ENCODE measurements at places on chromosomes 4 and X.

DNA sequence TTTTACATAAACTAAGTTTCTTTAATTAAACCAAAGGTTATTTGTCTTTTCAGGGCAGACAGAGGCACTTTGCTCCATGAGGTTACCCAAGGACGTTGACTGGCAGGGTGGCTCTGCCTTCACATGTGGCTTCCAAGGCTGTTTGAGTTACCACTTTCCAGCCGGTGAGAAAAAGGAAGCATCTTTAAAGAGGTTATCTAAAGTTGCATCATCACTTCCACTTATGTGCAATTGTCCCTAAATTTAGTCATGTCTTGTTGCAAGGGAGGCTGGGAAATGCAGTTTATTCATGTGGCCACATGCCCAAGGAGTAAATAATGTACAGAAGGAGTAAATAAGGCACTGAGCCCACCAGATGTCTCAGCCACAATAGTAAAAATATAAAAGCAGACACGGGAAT lies 29.0 kb upstream of the RAP1GDS1 start:
- peak; percentile 77 for DNase-seq

DNA sequence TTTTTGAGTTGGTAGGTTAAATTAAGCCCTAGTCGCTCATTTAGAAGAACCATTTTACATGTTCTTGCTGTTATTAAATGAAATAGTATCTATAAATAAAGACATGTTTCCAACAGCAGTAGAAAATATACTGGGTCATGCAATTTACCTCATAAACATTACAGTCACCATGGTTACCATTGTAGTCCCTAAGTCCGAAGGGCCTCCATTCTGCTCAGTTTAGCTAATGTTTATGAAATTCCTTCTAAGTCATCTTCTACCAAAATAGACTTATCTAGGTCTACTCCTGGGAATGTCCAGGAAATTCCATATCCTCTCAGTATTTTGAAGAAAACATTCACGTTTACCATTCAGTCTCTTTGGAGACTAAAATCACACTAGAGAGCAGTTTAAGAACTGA lies 292.5 kb upstream of the DCAF8L1 start:
- DNase-seq: no peak

GRCh38 chr4:94523617-94524016 lies 71.9 kb downstream of the PDLIM5 start:
- no peak for DNase-seq

GRCh38 chr4:5933996-5934831 lies 41.3 kb upstream of the CRMP1 start:
- no peak for DNase-seq

GRCh38 chr4:967113-968104 lies 6.0 kb downstream of the DGKQ start:
- DNase-seq: no peak

- no peak for DNase-seq
Observed at GRCh38 chr4:159237975-159238374, 135.1 kb downstream of the RAPGEF2 start.

- DNase-seq: peak; percentile 57
Observed at GRCh38 chr4:92387459-92388069, 83.8 kb downstream of the GRID2 start.

DNA sequence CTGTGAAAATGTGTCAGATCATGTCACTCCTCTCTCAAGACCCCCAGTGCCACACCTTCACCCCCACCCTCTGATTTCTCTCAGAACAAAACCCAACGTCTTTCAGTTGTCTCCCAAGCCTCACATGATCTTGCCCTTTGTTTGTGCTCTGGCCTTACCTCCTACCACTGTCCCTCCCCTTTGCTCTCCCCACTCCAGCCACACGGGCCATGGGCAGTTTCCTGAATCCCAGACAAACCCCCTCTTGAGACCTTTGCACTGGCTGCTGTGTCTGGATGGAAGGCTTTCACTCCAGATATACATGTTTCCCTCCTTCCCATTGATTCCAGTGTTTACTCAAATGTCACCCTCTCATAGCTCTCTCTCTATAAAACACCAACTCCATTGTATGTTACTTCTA lies 3.6 kb upstream of the CENPE start:
- DNase-seq: no peak

DNA sequence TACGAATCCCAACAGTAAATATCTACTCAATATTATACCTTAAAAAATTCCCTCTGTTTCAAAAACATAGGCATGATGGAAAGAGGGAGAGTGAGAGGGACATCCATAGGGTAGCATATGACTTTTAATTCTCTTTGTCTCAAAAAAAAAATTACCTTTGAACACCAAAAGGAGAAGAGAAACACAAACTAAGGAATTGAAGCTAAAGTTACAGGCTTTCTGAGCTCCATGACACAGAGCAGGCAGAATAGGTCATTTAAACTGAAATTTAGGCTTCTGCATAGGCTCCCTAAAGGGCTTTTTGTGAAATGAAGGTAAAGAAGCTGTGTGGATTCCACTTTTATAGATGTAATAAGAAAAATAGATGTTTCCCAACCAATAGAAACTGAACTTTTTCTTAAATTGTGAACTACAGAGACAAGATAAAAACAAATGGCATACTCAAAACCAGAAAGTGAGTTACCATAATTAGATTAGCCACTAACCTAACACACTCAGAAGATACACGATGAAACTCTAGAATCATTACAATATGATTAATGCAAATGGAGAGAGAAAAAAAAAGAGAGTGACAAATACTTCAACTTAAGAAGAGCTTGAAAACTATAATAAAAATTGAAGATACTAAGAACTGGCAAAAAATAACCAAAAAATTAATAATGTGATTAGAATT lies 584.6 kb downstream of the GABRG1 start:
- DNase-seq: no peak

GRCh38 chr4:128322986-128323385 lies 35.4 kb upstream of the PGRMC2 start:
- DNase-seq: no peak

DNA sequence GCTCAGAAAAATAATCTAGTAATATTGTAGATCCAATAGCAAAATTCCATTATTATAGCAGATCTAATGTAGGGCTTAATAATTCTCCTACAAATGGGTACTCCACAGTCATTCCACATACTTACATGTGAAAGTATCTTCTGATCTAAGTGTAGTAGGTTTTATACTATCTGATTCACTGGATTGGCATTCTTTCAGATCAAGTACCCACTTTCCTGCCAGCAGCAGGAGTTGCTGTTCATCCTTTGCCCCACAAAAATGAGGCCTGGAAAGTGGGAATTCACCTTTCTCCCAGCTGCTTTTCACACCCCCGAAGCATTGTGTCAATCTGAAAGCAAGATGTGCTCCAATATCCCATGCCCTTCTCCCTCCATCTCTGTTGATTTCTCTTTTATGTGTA lies 77.1 kb upstream of the RXFP1 start:
- DNase-seq: no peak

GRCh38 chr4:53321151-53321983 lies 44.5 kb downstream of the SCFD2 start:
- DNase-seq: no peak

DNA sequence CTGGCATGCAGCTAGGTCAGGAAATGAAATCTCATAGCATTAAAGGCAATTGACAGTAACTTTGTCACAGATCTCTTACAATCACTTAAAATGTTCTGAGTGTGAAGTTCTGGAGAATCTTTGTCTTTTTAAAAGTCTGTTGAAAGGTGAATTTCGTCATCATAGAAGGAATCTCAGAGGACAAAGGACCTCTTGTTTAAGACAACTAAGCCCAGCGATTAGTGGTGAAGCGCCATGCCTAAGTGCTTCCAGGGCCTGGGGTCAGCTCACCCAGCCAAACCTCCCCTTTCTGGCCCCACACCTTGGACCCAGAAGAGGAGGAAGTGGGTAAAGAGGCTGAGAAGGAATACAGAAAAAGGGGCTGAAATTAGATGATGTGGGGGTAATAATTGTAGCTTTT lies 8.5 kb downstream of the FRMD7 start:
- DNase-seq: no peak

DNA sequence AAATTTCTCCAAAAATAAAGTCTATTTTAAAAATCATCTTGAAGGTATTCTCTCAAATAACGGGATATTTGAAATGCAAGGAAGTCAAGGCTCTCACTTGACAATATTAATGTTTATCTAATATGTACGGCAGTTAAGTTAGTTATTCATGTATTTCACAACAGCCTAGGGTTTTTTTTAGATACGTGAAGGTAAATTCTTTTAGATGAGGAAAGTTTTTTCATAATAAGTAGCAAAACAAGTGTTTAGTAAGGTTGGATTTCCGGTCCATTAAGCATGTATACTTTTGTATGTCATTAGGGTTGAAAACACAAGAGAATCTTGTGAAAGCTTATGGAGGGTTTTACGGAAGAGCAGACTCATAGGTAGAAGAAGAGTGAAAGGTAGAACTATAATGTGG lies 273.3 kb downstream of the ANK2 start:
- DNase-seq: no peak

GRCh38 chrX:54178100-54178940 lies 4.7 kb downstream of the FAM120C start:
- no peak for DNase-seq

DNA sequence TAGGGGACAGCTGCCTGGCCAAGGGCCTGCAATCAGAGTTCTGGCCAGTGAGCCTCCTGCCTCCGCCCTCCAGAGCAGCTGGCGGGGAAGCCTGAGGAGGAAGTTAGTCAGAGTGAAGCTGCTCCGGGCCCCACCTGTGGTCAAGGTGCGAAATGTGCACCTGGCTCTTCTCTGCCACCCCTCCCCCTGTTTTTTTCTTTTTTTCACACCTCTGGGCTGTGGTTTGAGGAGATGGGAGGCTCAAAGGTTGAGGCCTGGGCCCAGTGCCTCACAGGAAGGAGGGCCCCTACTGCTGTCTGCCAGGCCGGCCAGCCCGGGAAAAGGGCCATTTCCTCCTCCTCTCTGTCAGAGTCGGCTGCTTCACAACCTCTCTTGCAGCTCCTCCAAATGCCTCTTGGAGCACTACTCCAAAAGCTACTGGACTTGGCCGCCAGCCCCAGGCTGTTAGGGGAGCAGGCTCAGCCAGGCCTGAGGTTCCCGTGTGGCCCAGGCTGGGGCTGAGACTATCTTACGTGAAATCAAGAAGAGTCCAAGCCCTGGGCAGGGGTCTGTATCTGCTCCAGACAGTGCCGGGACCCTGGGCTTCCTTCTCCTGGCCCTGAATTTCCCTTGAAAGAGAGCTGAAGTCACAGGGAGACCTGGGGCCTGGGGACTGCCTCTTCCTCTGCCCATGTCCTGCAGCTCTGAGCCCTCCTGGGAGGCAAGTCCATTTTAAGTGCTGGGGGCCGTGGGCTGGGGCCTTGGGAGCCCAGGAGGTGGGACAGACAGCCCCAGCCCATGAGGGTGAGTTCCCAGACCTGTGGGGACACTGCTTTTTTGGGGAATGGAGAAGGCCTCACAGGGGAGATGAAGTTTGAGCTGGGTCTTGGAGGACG lies 4.5 kb upstream of the CXCR3 start:
- peak; percentile 31 for DNase-seq

DNA sequence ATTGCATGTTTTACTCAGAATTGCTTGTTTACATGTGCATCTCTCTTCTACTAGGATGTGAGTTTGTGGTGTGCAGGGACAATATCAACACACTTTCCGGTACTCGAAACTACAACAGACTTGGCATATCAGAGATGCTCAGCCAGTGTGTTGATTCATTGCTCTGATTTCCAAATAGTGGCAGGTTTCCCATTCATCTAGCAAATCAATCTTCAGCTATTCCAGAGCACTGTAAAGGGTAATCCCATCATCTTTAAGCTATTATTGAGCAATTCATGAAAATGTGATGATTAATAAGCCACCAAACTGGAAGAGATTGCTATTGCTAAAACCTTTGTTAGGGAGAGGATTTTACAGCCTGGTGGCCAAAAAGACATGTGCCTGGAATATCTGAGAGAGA lies 574.2 kb upstream of the CPEB2 start:
- DNase-seq: no peak

- DNase-seq: peak; percentile 80
Observed at GRCh38 chr4:110510955-110511544, 35.1 kb downstream of the ENPEP start.

GRCh38 chrX:131058136-131058868 lies at the start of gene ARHGAP36:
Gene ARHGAP36, plus strand, starts transcription at chrX:131058346. Its CDS starts 23,320 bp downstream, at chrX:131081666.
- DNase-seq: no peak

DNA sequence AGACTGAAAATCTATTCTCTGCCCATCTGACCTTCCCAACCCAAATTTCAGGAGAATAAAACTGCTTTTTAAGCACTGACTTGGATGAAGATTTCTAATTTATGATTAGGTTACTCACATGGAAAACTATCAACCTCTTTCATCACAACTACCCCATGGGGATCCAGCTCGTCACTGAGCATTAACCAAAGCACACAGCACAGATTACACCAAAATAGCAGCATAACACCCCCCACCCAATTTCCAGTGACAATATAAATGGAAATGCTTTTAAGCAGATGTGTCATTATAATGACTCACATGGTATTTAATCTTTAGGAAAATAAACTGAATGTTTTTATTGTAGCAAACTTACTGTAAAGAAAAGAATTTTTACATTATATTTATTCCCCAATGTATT lies 9.7 kb downstream of the SERTM2 start:
- no peak for DNase-seq

GRCh38 chr4:76562836-76563453 lies 127.9 kb downstream of the SHROOM3 start:
- no peak for DNase-seq

DNA sequence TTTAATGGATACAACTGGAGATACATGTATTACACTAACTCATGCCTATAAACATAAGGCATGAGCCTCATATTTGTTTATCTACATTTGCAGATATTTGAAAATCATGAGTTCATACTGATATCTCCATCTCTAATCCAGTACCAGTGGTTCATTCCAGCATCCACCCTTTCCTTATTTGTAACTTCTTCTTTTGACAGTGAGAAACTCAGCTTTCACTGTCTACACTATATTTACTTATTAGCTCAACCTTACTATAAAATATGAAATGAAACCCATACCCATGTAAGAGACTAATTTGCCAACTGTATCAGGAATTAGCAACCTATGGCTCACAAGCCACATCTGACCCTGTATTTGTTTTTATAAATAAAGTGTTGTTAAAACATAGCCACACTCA lies 161.9 kb upstream of the GPRIN3 start:
- no peak for DNase-seq

- DNase-seq: no peak
Observed at GRCh38 chr4:1091561-1091995, 21.8 kb downstream of the RNF212 start.

GRCh38 chrX:107577933-107578332 lies 50.4 kb upstream of the PRPS1 start:
- DNase-seq: no peak

- DNase-seq: no peak
Observed at GRCh38 chrX:43644124-43644701, 11.9 kb upstream of the MAOA start.

DNA sequence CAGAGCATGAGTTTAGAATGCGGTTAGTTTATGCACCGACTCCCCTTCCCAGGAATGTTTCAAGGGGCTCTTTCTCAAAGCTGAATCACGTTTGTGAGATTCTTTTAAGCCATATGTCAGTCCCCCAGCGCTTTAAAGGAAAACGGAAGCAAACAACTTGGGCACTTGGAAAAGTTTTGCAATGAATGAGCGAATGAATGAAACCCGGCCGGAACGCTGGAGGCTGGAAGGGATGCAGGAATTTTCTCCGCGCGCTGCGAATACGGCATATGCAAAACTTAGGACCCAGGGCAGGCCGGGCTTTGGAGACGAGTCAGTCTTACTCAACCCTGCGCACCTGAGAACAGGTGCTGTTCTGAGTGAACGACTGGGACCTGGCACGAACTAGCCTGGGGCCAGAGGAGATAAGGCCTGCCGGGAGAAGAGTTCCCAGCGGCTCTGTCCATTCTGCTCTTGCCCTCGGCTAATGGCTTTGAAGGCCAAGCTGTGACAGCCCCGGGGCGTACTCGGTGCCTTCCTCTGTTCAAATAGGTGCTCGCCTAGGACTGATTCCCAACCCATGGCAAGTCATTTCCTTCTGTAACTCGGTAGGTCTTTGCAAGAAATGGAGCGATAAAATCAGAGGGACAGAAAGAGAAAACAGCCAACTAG lies 743 bp upstream of the NRK start:
- no peak for DNase-seq
